NCI-H1417 treated with DMSO at 0.1 percent for 48 hours (cell line): ENCODE measurements at places on chromosomes 11 and 22.

DNA sequence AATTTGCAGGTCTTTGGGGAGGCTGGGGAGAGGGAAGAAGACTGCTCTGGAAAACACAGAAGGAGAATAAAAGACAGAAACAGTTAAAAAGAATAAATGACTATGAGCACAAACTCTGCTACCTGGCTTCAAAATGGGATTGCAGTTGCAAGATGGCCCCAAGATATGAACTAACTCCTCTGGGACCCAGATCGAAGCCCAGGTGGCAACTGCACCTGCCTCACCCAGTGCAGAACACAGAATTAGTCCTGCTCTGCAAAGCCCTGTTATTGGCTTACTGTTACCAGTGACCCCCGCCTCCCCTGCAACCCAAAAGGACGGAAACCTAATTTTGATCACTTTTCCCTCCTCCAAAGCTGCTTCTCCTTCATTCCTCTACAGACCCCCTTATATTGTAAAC, 35.9 kb upstream of the POU2AF1 start:
- DNase-seq = no peak

DNA sequence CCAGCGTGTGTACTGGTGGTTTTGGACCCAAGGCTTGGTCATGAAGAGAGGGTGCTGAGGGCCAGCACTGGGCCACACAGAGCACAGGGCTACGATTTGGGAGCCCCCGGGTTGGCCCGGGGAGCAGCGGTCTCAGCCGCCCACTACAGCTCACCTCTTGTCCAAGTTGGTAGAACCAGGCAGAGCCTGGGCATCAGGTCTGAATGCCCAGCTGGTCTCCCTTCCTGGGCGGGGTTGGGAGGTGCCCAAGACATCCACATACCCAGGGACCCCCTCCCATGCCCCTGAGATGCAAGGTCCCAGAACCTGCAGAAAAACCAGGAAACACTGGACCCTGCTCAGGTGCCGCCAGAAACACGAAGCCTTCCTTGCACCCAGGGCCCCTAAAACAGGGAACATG, 18.0 kb downstream of the CELSR1 start:
- no peak for DNase-seq

- DNase-seq = no peak
Observed at GRCh38 chr11:58919980-58920379, 19.3 kb upstream of the GLYATL1 start.

GRCh38 chr11:128061281-128061871, 526.0 kb downstream of the ETS1 start:
- no peak for DNase-seq

- peak; percentile 85 for DNase-seq
Observed at GRCh38 chr11:113351068-113351450, 36.5 kb upstream of the ANKK1 start.

- no peak for DNase-seq
Observed at GRCh38 chr11:18394928-18395734, 768 bp downstream of the LDHA start.

DNA sequence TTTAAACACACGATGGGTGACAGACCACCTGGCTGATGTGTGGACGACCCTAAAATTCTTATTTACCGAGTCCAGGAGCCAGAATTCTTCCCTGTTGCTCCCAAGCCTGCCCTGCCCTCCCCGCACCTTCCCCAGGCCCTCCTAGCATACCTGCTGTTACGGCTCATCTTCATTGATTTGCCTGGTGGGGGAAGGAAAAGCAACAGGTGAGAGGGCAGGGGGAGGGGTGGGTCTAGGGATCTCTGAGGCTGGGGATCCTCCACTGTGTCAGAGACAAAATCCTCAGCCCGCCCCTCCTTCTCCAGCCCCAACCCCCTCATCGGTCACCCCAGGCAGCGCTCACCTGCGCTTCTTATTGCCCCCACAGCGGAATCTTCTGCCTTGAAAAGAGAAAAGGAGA, 4.0 kb downstream of the FXYD2 start:
- DNase-seq = no peak

- DNase-seq = no peak
Observed at GRCh38 chr22:48244388-48245195, 1482.1 kb downstream of the TBC1D22A start.

DNA sequence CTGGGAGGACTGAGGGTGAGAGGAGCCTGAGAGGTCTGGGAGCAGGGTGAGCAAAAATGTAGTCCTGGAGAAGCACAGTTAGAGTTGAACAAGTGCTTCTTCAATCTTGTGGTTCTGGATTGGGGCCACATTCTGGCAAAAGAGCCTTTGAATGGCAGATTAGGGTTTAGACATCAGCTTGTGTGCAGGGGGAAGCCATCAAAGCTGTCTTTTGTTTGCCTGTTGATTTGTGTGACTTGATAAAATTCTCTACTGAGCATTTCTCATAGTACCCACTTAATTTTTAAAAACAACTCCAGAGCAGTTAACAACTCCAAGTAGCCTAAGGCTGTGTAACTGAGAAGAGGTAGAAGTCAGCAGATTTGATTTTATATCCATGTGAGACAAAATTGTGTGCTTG, 166.2 kb downstream of the FAT3 start:
- no peak for DNase-seq

DNA sequence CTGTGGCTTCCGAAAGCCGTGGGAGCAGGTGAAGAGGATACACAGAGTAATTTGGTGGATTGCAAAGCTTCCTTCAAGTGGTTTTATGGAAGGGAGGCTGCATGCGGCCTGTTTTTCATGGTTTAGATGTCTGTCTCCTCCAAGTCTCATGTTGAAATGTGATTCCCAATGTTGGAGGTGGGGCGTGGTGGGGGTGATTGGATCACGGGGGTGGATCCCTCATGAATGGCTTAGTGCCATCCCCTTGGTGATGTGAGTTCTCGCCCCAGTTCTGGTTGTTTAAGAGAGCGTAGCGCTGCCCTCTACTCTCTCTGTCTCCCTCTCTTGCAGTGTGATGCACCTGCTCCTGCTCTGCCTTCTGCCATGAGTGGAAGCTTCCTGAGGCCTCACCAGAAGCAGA, 247.8 kb upstream of the B3GAT1 start:
- no peak for DNase-seq

DNA sequence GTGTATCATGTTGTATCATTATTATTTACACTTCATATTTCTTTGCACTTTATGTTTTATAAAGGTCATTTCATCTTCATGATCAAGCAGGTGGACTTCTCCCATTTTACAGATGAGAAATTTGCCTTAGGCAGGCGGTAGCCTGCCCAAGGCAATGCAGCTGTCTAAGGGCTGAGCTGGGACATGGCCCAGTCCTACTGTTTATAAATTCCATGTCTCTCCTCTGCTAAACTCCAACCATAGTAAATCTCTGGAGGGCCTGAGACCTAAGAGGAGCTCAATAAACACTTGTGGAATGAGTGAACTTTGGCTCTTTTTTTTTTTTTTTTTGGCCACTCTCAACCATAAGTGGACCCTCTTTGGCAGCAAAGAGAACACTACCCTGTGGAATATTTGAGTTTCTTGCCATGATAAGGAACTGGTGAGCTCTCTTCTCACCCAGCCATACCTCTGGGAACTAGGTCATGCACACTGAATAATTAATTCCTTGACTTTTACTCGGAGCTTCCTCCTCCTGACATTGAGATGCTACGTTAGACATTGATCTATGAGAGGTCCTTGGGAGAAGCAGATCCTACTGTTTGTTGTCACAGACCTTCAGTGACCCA, 29.9 kb downstream of the MICAL2 start:
- DNase-seq = no peak

- DNase-seq = no peak
Observed at GRCh38 chr11:95318498-95318897, 87.5 kb upstream of the SESN3 start.

DNA sequence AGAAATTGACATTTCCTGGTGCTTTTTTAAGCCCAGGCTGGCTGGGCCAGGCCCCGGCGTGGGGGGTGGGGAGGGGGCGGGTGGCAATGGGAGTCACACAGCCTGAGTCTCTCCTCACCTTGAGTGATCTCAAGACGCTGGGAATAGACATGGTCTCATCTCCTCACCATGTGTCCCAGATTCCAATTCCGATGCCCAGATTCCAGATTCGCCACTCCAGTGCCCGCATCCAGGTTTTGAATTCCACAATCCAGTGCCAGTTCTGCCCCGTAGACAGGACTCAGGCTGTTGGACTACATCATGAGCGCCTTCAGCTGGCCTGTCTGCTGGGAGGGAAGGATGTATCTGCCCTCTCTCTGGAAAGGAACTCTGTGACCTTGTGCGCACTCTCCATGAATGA, 19.1 kb downstream of the KCNC1 start:
- no peak for DNase-seq

GRCh38 chr11:131759140-131759539, 388.7 kb downstream of the NTM start:
- DNase-seq = no peak

DNA sequence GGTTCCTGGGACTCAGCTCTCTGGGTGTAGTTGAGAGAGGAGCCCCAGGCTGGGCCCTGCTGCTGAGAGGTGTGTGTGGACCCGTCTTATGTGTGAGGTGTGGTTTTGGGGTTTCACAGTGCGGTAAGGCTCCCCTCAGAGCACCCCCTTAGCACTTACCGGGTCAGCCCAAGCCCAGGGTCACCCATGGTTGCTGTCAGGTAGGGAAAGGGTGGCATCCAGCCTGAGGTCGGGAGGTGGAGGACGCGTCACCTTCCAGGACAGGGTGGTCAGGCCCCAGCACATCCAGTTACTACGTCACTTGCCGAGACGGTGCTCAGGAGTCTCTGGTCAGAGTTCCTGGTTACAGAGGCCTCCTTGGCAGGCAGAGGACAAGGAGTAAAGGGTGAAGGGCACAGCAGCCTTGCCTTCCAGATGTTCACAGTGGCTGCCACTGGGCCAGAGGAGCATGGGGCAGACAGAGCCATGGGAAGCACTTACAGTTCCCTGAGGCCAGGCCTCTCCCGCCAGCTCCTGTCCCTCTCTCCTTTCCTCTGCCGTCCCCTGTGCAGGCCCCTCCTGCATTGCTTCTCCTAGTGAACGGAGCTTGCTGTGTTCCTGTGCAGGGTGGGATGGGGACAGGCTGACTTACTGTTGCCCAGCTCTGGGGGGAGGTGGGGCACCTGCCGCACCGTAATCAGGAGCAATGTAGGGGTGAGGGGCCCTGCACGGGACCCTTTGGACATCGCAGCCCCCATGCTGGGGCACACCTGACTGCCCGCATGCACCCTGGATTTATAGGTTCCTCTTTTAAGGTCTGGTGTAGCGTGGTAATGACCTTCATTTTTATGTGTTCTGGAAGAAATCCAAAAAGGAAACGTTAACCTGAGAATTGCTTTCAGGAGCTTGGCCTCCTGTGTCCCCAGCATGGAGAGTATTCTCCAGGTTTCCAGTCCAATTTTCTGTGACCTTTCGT, 285.9 kb downstream of the TBC1D22A start:
- DNase-seq = no peak

DNA sequence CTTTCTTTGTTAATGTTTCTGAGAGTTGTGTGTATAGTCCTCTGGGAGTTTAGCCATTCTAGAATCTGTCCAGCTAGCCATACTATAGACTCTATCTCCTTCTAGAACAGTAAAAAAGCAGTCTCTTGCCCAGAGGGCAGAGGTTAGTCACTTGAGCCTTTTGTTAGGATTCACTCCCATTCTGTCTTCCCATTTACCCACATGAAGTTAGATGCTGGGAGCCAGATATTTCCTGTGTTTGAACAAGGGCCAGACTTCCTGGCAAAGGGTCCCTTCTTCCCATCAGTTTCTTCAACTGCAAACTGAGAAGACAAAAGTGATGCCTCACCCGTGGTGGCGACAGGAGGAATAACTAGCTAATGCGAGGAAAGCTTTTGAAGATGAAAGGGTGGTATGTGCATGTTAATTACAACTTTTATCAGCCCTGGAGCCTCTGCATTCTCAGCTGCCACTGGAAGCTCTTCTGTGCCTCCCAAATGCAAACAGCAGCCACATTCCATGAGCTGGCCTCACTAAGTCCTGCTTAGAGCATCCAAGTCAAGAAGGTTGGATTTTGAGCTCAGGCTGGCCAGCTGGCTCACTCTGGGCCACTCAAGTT, 12.8 kb downstream of the CD44 start:
- DNase-seq = no peak

DNA sequence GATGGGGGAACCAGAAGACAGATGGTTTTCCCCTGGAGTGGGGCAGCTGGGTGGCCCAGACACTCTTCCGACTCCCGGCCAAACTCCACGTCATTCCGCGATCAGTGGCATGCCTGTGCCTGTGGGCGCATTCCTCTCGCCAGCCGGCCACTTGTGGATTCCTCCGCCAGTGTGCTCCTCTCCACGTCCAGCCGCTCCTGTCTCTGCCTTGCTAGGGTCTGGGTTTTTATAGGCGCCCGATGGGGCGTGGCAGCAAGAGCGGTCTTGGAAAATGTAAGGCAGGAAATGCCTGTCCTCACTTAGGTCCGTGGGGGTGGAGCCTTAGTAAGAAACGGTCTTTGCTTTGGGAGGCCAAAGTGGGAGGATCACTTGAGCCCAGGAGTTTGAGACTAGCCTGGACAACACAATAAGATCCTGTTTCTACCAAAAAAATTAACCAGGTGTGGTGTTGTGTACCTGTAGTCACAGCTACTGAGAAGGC, 81.6 kb upstream of the SEPTIN5 start:
- no peak for DNase-seq

DNA sequence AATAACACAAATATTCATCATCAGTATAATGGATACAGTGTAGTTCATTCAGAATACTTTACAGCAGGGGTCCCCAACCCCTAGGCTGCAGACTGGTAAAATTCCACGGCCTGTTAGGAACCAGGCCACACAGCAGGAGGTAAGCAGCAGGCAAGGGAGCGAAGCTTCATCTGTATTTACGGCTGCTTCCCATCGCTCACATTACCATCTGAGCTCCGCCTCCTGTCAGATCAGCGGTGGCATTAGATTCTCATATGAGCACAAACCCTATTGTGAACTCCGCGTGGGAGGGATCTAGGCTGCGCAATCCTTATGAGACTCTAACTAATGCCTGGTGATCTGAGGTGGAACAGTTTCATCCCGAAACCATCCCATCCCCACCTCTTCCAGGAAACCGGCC, 125.1 kb downstream of the SERGEF start:
- no peak for DNase-seq

DNA sequence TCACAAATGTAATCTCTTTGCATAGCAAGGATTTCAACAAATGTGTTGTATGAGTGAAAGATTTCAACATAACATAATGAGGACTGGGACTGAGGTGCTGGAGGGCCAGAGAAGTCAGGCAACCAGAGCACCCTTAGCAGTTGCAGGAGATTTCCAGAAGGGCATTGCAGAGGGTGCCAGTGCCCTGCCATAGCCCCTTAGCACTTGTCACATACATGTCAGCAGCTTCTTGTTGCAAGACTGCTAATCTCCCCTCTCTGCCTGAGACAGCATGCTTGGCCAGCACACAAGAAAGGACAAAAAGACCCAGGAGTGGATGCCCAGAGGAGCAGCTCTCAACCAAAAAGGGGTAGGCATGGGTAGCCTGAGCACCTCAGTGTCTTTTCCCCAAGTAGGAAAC, 43.2 kb downstream of the BBOX1 start:
- DNase-seq = no peak

- DNase-seq = no peak
Observed at GRCh38 chr11:122513997-122514396, 141.5 kb upstream of the UBASH3B start.
